ENCODE measurements at places on chromosomes 7 and 10.

GRCh38 chr10:72637398-72637857 lies 11.5 kb upstream of the MICU1 start:
- peak; percentile 71 for DNase-seq

DNA sequence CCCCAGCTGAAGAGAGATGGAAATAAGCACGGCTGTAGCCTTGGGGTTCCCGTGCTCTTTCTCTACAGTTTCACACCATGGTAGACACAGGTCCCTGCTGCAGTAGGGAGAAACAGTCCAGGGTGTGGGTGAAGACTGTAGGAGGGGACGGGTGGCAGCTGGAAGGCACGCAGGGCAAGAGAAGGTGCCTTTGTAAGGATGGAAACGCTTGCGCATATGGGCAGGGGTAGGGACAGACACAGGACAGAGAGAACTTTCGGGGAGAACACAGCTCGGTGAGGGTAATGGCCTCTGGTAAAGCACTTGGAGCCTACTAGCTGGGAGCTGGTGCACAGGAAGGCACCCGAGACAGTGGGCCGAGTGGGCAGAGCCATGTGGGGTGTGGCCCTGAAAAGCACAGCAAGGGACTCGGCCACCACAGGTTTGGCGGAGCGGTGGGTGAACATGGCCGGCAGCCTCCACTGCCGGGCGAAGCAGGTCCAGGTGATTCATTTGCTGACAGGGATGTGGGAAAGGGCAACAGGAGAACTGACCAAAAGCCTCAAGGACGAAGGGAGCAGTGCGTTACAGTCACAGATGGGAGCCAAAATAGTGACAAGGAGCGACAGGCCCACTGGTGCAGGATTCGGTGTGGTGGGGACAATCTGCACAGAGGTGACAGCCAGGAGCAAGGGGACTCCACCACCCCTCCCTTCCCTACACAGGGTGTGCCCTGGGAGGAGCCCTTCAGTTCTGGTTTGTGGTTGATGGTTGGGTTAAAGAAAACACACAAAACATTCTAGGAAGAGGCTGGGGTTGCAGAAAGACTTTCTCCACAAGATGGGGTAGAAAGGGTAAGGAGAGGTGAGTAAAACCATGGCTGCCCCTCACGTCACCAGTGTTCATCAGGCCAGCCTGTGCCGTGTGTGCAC lies 97.1 kb downstream of the VOPP1 start:
- DNase-seq, result no peak

DNA sequence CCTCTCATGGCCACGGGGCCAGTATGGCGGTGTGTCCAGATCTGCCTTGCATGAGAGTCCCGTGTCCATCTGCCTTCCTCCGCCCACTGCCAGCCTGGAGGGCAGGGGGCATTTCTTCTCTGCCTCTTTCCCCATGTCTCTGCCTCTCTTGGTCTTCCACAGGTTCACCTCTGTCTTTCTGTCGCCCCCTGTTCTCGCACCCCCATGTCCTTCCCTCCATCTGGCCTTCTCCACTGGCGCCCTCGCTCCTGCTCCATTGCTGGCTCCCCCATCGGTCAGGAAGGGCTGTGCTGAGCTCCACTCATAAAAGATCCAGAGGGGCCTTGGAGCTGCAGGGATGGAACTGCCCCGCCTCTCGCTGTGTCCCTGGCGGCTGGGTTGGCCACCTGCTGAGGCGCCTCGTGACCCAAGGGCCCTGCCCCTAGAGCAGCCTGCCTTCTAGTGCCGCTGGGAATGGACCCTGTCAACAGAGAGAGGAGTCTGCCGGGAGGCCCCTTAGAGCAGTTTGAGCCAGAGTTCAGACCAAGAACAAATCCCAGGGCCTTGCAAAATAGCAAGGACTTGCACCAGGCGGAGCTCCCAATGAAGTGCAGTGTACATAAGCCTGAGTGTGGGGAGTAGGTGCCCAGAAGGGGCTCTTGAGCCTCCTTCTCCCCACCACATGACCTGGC lies 42.0 kb downstream of the GOLGA7B start:
- DNase-seq, result no peak

DNA sequence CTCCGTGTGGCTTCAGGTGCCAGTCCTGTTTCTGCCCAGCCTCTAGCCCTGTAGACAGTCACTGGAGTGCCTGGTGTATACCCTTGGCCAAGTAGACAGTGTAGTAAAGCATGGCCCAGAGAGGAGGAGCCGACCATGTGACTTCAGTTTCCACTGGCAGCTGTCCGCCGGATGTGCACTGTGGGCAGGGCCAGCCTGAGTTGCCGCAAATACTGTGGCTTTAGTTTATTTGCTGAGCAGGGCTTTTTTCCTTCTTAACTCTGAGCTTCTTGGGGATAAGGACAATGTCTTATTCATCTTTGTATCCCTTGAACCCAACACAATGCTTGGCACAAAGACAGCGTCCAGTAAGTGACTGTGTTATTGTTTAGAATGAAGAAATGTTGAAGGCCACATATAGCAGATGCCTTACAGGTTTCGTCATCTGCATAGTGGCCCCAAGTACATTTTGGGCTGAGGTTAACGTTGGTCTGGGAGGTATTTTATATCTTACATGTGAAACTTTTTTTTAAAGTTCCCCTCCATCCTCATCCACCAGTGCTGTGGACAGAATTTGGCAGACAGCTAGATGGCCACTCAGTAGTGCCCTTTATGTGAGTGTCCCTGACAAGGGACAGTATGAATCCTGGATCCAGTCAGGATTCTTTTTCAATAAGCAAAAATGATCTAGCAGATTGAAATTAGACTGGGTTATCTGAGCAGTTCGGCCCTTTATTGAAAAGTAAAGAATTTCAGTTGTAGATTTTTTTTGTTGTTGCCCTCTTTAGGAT lies 40.6 kb downstream of the CYP17A1 start:
- DNase-seq, result peak; percentile 54

DNA sequence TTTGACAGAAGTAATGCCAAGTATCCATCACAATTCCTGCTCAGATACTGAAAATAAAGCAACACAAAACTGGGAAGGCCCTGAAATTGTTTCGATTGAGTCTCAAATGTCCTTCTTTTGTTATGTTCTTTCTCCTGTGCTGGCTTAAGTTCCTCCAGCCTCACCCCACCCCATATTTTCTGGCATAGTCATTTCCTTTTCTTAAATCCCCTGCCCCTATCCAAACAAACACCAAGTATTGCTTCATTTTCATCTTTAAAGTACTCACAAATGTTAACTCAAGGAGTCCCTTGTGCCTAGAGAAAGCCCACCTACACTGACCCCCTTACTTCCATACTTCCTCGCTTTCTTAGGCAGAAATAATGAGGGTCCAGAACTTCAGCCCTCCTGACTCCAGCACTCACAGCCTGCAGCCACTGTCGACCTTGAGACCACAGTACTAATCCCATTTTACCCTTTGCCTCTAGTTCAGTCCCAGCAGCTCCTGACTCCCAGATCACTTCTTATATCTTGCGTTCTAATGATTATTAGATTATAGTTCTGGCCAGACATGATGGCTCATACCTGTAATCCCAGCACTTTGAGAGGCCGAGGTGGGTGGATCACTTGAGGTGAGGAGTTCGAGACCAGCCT lies 73.2 kb upstream of the ST8SIA6 start:
- DNase-seq, result peak; percentile 84

GRCh38 chr10:92756201-92757065 lies 66.7 kb downstream of the HHEX start:
- no peak for DNase-seq

- DNase-seq, result no peak
Measured at GRCh38 chr10:111081595-111081994, 4.8 kb downstream of the ADRA2A start.

- DNase-seq, result peak; percentile 33
Measured at GRCh38 chr10:47403446-47404318, 19.6 kb upstream of the ZNF488 start.

GRCh38 chr10:62627983-62628382 lies 176.5 kb upstream of the ADO start:
- peak; percentile 35 for DNase-seq

DNA sequence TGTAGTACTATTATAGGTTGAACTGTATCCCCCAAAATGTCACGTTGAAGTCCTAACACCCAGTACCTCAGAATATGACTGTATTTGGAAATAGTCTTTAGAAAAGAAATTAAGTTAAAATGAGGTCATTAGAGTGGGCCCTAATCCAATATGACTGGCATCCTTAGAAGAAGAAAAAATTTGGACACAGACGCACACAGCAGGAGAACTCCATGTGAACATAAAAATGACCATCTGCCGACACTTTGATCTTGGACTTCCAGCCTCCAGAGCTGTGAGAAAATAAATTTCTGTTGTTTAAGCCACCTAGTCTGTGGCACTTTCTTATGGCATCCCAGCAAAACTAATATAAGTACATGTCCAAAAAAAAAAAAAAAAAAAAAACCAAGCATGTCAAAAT lies 225.8 kb downstream of the PARD3 start:
- no peak for DNase-seq

DNA sequence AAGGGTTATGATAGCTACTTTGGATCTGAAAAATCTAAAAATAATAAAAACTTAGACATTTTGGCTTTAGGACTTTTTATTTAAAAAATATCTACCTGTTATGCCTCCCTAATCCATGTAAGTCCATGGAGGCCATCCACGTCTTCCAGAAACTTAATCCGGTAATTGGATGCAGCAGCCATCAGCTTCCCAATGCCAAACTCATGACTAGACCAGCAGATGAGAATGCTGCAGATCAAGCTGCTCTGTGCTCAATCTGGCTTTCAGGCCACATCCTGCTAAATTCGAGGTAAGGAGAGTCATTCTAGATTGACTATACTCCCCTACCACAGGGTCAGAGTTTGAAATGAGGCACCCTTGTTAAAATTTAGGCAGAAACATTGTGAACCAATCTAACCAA lies 168.5 kb upstream of the TCERG1L start:
- peak; percentile 66 for DNase-seq

- no peak for DNase-seq
Measured at GRCh38 chr10:43576580-43576979, 2.2 kb upstream of the ZNF239 start.

DNA sequence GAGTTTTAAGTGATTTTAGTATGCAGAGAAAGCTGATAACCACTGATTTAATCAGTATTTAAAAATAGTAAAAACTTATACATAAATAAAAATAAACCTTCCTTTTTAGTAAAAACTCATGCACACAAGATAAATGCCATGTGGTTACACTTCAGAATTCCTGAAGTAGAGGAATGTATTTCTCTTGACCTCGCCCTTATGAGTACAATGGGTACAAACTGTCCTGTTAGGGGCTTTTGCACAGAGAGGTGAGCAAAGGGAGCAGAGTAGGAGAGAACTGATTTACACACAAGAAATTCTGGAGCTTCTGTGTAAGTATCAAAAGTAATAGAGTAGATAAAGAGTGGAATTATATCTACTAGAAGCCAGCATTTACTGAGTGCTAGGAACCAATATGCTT lies 279.6 kb downstream of the PPP1R3A start:
- no peak for DNase-seq

DNA sequence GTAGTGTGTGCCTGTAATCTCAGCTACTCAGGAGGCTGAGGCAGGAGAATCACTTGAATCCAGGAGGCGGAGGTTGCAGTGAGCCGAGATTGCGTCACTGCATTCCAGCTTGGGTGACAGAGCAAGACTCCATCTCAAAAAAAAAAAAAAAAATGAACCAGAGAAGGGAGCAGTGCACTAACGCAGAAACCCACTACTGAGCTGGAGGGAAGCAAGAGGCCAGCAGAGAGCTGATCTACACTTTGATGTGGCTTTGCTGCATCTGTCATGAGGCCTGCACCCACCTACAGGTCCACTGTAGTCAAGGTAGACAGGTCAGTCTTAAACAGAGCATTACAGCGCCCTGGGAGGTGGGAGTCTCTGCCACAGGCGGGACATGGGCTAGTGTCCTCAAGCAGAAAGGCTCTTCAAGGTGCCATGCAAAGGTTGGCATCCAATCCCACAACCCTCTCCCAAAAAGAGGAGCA lies 30.0 kb downstream of the MAT1A start:
- peak; percentile 10 for DNase-seq

- DNase-seq, result no peak
Measured at GRCh38 chr7:74271742-74272141, 17.5 kb upstream of the CLIP2 start.

DNA sequence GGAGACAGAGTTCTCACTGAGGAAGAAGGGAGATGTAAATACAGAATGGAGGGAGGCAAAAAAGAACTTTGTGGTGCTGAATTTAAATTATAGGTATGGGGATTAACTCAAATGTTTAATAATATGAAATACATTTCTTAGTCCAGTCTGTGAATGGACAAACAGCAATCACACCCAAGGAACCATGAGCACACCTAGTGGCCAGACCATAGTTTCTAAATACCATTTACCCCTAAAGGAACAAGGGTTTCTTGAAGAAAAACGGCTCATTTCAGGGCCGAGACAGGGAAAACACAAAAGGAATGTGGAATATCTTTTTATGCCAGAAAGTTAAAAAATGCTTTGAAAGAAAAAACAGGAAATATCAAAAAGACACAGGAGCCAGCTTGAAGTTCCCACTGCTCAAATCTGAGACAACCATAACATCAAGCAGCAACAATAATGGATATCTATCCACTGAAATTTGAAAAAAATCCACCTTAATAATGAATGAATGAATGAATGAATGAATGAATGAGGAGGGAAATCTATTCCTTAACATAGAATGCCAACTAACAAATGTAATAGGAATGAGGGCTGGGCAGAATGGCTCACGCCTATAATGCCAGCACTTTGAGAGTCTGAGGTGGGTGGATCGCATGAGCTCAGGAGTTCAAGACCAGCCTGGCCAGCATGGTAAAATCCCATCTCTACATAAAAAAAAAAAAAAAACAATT lies 8.6 kb downstream of the IPMK start:
- no peak for DNase-seq

GRCh38 chr7:50298811-50299562 lies 5.5 kb upstream of the IKZF1 start:
- no peak for DNase-seq

GRCh38 chr7:141198194-141198958 lies 124.5 kb downstream of the TMEM178B start:
- no peak for DNase-seq

DNA sequence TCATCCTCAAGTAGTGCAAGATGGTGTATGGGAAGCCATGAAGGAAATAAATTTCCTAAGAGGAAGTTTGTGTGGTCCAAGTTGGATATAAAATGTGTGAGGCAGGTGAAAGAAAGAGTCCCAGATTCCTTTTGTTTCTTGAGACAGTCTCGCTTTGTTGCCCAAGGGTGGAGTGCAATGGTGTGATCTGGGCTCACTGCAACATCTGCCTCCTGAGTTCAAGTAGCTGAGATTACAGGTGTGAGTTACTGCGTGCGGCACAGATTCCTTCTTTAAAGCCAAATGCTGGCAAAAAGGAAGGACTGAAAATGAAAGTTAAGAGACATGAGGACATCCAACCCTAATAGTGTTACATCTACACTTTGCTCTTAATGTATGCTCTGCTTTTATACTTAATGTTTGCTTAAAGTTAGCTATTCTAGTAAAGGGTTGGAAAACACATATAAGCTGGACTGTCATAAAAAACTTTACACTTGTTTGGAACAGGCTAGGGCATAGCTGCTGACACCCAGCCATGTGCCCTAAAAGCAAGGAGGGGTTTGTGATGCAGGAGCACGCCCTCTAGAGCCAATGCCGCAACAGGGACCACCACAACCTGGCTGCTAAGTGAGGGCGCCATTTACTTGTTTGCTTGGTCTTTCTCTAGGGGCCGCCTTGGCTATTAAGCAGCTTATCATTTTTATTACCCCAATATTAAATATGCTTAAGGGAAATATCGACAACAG lies 34.5 kb downstream of the CLEC2L start:
- DNase-seq, result no peak
